Thyroid gland (tissue), 4 donors: ENCODE measurements at places on chromosomes 7 and 10. TPM values are rescaled to one million over a fixed set of nuclear protein-coding genes. Genes with fewer than 3 reads are reported as not detected.

DNA sequence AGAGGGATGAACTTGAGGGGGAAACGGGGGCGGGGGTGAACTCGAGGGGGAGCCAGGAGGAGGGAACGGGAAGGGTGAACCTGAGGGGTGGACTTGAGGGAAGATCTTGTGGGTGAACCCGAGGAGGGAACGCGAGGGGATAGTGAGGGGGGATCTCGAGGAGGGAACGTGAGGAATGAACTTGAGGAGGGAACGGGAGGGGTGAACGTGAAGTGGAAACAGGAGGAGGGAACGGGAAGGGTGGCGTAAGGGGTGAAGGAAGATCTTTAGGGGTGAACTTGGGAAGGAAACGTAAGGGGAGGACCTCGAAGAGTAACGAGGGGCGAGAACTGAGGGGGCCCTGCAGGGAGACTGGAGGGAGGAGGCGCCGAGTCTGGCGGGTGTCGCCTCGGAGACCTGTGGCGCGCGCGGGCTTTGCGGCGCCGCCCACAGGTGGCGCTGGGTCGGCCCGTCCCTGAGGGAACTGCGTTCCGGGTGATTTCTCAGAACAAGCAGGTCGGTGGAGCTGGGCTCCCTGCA is 651 bp downstream of the MYO3A start:
- DNase-seq: peak; percentile 37

DNA sequence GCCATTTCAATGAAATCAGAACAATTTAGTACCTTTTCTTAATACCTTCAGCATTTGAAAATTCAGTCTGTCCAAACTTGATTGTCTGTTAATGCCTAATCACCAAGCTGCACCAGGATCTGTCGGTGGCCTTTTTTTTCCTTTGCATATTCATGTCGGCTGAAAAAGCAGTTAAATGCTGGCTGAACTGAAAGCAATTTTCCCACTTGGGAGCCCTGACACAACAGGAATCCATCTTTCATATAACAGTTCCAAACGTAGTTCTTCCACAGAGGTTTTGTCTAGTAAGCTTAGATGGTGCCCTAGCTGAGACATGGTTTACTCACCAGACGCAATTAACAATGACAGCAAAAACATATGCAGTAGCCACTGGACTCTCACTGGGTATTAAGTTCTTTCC is 83.6 kb upstream of the CHCHD3 start:
- DNase-seq: no peak

DNA sequence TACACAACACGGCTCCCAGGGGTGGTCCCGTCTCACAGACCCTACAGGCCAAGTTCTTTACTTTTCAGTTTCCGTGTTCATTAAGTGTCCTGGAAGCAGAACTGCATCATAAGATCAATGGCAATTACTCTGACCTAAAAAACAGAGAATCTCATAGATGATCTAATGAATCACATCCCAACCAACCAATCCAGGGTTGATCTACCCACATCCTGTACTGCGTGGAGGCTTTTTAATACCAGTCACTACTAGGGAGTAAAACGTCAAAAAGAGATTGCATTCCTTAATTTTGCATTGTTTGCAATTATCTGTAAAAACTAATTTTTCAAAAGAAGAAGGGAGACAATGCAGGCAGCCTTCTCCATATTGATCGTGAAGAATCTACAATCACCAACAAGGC is 72.6 kb downstream of the PARD3 start:
- DNase-seq: no peak

- no peak for DNase-seq
Measured at GRCh38 chr10:137031-137430, 1.8 kb downstream of the ZMYND11 start.

AGBL3 gene
- 5.0 TPM for total RNA-seq

NANOS1 gene
- 25.0 TPM for total RNA-seq

PRRT4 gene
- not detected for total RNA-seq

DNA sequence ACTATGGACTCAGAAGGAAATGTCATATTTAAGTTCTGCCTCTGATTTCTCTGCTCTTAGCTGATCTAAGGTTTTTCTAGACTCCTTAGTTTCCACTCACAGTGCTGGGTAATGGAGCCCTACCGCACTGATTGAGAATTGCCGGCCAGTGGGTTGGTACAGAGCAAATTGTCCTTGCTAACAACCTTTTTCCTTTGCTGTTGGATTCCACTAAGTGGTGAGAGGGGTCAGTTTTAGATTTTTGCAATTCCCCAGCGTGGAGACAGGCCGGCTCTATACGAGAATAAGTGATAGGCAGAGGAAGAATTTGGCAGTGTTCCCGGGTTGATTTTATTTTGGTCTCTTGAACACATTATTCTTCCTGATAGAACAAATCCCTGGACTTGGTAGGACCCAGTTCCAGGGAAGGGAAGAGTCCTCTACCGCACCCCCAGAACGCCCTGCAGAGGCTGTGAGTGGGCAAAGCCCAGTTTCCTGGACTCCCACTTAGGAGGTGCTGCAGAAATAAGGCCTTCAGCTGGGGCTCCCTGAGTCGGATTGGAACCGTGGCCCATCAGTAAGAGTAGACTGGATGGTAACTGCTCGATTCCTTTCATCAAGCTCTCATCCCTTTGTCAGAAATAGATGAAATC is 3.0 kb upstream of the NRP1 start:
- DNase-seq: peak; percentile 53

GRCh38 chr7:131052285-131052904 is 275.3 kb upstream of the MKLN1 start:
- no peak for DNase-seq

- no peak for DNase-seq
Measured at GRCh38 chr10:56606202-56606601, 245.1 kb upstream of the ZWINT start.

ADRB1 gene
- total RNA-seq: 0.27 TPM

PCDH15 gene
- total RNA-seq: not detected

GRCh38 chr10:11261687-11262493 is 244.2 kb downstream of the CELF2 start:
- no peak for DNase-seq

DNA sequence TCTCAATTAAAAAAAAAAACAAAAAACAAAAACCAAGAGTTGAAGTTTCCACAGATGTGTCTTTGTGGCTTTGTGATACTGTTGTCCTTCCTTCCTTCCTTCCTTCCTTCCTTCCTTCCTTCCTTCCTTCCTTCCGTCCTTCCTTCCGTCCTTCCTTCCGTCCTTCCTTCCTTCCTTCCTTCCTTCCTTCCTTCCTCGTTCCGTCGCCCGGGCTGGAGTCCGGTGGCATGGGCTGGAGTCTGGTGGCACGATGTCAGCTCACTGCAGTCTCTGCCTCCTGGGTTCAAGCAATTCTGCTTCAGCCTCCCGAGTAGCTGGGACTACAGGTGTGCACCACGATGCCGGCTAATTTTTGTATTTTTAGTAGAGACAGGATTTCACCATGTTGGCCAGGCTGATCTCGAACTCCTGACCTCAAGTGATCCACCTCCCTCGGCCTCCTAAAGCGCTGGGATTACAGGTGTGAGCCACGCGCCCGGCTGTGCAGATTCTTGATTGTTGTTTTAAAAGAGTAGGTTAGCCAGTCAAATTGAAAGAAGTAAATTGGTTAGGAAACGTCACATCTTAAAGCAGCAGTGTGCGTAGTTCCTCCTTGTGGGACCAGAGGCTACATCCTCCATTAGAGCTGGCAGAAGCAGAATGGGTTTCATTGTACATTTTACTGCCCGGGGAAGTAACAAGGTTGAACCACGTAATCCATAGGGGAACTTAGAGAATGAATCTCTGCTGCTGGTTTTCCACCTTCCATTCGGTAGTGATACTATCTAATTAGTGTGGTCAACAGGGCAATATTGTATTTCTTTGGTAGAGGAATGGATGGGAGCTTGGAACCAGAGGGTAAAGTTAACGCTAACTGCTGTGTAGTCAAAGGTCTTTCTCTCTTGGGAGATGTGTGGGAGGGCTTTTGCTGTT is 20.6 kb downstream of the DNAJB6 start:
- DNase-seq: no peak
